ENCODE measurements at places on chromosomes 1 and 21. TPM values are rescaled to one million over a fixed set of nuclear protein-coding genes. Genes with fewer than 3 reads are reported as not detected.

The LYPD8 gene
- not detected for total RNA-seq

The SLFNL1 gene
- total RNA-seq, result 0.19 TPM

The CYB561D1 gene
- 6.8 TPM for total RNA-seq

The CD34 gene
- 0.12 TPM for total RNA-seq

The BCAR3 gene
- total RNA-seq, result 12.4 TPM

The C8B gene
- not detected for total RNA-seq

The C21orf58 gene
- 26.2 TPM for total RNA-seq

Measured in neural progenitor cell (in vitro differentiated cells).